ENCODE measurements at places on chromosomes 7 and 10.

- DNase-seq, result no peak
Measured at GRCh38 chr10:48306870-48307710, 613 bp downstream of the MAPK8 start.

- DNase-seq, result no peak
Measured at GRCh38 chr7:113608782-113609181, 310.0 kb downstream of the PPP1R3A start.

DNA sequence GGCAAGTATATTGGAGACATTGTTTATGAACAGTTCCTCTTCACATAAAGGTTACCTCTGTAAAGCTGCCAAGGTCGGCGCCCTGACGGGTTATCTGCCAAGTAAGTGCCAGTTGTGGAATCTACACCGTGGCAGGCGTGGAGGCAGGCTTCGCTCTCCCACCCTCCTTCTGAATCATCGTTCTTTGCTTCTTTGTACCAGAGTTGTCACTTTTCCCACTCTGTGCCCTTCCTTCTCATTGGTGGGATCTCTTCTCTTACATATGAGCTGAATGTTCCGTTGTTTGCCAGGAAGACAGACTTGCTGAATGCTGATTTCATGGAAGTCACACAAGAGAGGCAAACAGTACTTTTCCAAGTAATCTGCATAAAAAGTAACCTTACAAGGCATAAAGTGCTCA, 40.6 kb upstream of the PTPRZ1 start:
- no peak for DNase-seq

GRCh38 chr7:1124164-1124563, 35.8 kb downstream of the ZFAND2A start:
- no peak for DNase-seq

DNA sequence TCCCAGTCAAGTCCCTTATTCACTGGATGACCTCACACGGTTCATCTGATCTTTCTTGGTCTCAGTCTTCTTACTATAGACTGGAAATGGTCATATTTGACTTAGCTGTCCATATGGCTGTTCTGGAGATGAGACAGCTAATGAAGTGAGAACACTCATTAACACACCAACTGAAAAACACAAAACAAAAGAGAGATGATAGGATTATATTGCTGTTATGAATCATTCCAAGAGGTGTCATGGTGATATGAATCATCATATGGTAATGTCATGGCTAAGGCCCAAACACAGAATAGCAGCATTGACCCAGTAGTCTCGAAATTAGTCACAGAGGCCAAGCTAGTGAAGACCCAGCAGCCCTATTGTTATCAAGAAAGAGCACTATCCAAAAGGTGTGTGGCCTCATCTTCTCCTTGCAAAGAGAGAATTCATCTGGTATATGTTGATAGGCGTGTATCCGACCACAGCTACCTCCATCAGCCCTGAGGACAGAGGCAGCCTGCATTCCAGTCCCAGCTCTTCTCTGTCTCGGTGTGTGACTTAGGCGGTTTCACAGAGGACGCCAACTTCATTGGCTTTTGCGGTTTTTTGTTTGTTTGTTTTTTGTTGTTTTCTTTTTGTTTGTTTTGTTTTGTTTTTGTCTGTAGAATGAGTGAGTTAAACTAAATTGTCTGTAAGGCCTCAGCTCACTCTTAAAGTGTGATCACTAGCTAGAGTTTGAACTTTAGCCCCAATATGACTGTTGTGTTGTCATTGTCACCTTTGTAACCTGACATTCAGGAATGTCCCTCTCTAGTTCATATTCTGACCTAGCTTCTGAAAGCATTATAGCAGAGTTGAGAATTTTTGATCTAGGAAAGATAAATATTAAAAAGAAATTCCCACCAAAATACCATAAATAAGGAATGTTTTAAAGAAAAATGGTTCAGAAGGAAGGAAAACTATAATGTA, 97.4 kb upstream of the PDCD4 start:
- DNase-seq, result no peak

- DNase-seq, result no peak
Measured at GRCh38 chr10:74282848-74283210, 131.8 kb downstream of the ADK start.

DNA sequence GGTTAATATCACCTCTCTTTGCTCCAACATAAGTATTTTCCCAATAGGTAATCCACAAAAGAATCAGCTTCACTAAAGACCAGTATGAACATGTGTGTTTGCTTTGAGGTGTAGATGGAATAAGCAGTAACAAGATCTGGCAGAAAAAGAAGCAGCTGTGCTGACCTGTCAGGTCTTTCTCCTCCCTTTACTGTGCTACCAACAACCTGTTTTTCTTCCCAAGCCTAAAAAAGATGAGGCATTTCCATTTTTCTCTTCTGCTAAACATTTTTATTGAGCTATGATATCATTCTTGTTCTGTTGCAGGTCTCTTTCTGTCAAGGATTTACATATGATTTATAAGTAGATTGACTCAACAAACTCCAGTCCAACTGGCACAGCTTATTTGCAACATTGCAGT, 315.2 kb upstream of the GLI3 start:
- DNase-seq, result no peak

DNA sequence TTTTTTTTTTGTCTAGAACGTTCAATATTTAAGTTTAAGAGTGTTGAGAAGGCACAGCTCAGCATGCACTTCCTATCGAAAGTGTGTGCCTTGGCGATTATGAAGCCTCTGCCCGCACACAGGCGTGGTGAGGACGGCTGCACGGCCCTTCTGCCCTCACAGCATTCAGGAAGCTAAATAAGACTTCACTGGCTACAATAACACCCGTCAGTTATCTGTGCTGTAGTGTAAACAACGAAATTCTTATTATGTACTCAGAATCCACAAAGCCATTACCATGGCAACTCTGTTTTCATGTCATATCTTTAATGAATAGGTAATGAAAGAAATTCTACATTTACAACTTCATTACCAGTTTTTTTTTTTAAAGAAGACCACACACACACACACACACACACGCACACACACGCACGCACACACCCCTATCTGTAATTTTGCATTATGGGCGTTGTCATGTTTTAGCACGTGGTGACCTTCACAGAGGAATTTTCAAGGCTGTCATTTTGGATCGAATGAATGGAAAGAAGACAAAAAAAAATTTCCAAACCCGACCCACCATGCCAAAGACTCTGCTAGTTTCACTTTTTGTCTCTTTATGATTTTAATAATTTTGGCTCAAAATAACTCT, 254.8 kb upstream of the CTBP2 start:
- peak; percentile 16 for DNase-seq

DNA sequence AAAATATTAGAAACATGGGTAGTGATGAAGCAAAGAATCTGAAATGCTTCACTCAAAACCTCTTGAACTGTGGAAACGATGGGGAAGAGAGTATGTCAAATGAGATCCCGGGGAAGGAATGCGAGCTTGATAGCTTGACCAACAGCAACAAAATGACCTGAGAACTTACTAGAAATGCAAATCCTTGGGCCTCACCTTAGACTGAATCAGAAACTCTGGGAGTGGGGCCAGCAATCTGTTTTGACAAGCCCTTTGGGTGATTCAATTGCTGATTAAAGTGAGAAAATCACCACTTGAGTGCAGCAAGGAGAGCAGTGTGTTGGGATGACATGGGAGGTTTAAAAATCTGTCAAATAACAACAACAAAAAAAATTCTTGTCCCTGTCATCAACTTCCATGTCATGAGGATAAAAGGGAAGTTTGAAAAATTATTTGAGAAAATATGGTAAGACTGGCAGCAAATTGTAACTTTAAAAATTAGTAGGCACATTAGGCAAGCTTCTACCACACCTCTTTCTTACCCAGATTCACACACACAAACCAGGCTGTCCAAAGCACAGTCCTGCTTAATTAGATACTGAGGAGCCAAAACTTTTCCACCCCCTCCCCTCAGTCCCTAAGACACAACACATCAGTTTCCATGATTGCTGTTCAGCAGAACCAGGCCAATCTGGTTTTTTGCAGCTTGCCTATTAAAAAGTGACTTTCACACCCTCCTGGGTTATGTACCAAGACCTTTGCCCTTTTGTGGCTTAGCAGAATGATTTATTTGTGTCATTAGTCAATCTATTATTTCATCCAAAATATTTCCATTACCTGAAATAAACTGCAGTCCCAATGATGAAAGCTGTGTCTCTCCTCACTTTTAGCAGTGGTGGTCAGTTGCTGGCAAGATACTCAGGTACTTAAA, 15.6 kb downstream of the CALCR start:
- DNase-seq, result no peak

GRCh38 chr7:58086871-58087535, 637.0 kb downstream of the ZNF716 start:
- no peak for DNase-seq

DNA sequence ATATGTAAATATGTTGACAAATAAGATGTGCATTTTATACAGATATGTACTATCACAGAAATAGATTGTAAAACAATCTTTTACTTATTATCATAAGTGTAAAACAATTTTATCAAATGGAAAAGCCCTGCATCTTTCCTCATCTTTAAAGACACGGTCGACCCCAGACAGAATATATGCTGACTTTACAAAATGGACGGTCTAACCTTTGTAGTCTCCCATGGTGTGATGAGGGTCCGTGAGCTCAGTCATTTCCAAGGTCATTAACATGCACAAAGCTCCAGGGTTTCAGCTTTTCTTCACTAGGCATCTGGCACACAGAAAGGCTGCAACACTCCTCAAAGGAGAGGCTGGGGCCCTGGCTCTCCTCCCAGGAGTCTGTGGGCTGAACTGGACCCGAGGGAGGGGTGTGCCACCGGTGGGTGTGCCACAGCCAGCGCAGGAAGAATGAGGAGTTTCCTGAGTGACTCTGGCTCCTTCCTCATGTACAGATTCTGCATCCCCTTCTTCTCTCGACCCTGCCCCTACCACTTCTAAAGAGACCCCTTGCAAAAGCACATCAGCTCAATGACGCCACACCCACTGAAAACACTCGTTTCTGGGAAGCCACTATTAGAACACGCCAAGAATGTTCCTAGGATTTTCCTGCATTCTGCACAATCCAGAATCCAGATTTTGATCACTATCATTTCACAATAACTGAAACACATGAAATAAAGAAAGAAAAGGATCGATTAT, 26.2 kb upstream of the ABLIM1 start:
- no peak for DNase-seq

GRCh38 chr10:91587710-91588638, 44.9 kb downstream of the PPP1R3C start:
- DNase-seq, result no peak

- peak; percentile 26 for DNase-seq
Measured at GRCh38 chr10:15262036-15262713, 93.7 kb upstream of the NMT2 start.

DNA sequence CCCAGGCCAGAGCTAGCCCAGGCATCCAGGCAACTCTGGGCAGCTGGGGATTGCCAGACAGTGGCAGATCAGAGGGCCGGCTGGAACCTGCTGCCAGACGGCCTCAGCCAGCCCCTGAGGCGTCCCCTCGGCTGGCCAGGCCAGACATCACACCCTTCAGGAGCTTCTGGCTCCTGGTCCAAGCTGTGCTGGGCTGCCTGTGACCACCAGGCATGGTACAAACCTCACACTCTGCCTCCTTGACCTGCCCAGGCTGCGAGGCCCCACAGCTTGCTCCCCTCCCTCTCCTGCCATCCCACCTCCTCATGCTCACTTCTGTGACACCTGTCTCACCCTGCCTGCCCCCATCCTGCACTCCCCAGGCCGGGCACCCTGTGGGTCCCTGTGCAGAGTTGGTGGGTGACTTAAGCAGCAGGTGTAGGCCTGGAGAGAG, 5.7 kb downstream of the DEPP1 start:
- DNase-seq, result no peak

DNA sequence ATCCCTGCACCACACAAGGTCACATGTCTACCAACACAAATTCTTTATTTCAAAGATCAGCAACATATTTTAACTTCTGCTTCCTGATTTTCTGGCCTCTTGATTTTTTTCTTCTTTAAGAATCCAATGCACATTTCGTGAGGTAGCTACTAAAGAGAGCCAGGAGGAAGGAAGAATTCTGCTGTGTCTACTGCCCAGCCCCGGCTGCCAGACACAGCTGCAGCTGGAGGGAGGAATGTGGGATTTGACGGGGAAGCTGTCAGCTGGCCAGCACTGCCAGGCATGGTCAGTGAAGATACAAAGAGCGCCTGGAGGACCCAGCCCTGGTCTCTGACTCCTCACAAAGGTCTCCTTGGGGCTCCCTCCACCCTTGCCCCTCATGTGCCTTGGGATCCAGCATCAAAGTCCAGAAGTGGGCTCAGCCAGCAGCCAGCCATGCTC, 6.9 kb upstream of the AOC1 start:
- DNase-seq, result peak; percentile 36

- no peak for DNase-seq
Measured at GRCh38 chr10:125611216-125611615, 71.7 kb downstream of the TEX36 start.

- DNase-seq, result no peak
Measured at GRCh38 chr7:78125884-78126283, 327.3 kb downstream of the PHTF2 start.

DNA sequence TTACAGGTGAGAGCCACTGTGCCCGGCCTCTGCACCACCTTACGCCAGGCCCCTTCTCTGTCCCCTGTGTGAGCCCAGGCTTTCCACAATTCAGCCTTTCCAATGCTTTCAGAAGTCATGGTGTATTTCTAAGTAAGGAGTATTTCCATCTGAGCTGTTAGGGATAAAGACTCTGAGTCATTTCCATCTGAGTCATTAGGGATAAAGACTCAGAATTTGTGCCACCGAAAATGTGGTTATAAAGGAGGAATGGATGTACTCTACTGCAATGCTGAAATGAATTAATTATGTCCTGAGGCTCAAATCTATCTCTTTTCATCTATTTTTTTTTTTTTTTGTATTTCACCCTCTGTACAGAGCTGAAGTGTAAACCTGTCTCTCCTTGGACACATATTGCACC, 84.0 kb downstream of the GATA3 start:
- no peak for DNase-seq
